ENCODE measurements at places on chromosomes 11 and 22. TPM values are rescaled to one million over a fixed set of nuclear protein-coding genes. Genes with fewer than 3 reads are reported as not detected.
A peak's percentile ranks its signal among the peaks of the same experiment; 100 is the strongest.

Gene ADAMTS15
- total RNA-seq: 22.9 TPM

Gene PDGFD
- total RNA-seq: 10.9 TPM

Gene PARVG
- 2.8 TPM for total RNA-seq

Gene PANX3
- not detected for total RNA-seq

Gene NCR3LG1
- total RNA-seq: 0.80 TPM

Gene FZD4
- 26.5 TPM for total RNA-seq

DNA sequence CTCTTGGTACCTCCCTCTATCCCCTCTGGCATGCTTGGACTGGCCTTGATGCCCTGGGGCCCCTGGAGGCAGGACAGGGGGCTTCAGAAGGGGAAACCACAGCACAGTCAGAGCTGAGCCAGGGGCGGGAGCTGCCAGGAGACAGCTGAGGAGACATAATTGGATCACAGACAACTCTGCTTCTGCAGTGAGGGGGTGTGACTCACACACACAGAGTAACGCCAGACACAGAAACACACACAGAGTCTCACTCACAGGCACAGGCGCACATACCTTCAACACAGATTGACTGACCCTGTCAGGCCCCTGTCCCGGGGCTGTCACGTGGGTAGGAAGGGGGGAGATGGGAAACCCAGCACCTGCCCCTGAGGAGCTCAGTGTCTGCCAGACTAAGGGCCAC lies 20.6 kb downstream of the STARD10 start:
- no peaks in the 10 kb centered on the region for H3K27me3 ChIP-seq
- H3K36me3 ChIP-seq: no peaks in the 10 kb centered on the region

DNA sequence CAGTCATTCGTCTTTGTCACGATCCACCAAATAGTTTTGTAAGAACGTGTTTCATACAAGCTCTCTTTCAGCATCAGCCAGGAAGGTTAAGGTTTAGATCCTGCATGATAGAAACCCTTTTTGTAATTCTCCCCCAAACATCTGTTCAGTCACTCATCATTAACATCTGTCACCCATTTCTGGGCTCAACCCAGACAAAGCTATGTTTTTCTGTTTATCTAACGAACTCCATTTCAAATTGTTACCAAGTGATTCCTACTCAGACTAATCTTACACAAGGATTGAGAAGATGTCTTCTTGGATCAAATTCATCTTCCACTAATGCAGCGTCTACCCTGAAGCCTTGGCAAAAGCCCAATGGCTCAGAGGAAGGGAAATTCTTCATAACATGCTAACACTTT lies 58.8 kb downstream of the FZD4 start:
- no peaks in the 10 kb centered on the region for H3K36me3 ChIP-seq
- no peak overlapping the region for H3K4me3 ChIP-seq
- no peaks in the 10 kb centered on the region for H3K27me3 ChIP-seq
- H3K4me1 ChIP-seq: peaks cover 6% of the 10 kb centered on the region
- no peak overlapping the region for H3K27ac ChIP-seq

DNA sequence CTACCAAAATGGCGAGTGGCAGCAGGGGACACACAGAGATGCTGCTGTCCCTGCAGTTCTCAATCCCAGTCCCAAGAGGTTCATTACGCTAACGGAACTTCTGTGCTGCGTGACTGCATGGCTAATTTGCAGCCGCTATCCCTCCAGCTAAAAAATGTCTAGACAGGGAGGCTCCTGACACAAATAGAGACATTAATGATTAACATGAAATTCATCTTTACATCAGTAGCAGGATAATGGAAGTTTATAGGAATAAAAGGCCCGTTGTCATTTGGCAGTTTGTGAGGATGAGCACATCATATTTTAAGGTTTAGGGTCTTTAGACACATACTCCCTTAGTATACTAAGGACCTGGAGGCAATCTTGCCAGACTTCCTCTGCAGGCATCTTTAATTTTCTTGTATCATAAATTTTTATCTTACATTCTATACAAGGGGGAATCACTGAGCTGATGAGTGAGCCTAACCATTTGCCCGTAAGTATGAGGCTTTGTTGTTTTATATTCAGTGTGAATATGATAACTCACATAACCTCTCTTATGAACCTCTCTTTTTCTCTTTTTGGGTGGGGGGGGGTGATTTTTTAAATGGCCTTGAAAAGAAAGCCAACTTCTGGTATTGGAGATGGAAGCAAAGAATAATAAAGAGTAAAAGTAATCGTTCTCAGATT lies 99.8 kb upstream of the OR9G4 start:
- no peak overlapping the region for H3K27ac ChIP-seq
- H3K36me3 ChIP-seq: no peaks in the 10 kb centered on the region
- no peak overlapping the region for H3K4me3 ChIP-seq
- DNase-seq: no peak
- peaks cover 13% of the 10 kb centered on the region for H3K27me3 ChIP-seq

- no peak for DNase-seq
- no peak overlapping the region for H3K4me3 ChIP-seq
- H3K4me1 ChIP-seq: peaks cover 44% of the 10 kb centered on the region
- peak overlapping the region; percentile 35 for H3K27ac ChIP-seq
Observed at GRCh38 chr11:11349106-11349825, 3.8 kb downstream of the CSNK2A3 start.

GRCh38 chr11:21986361-21986760 lies 206.5 kb upstream of the ANO5 start:
- no peaks in the 10 kb centered on the region for H3K4me1 ChIP-seq
- no peaks in the 10 kb centered on the region for H3K36me3 ChIP-seq
- H3K4me3 ChIP-seq: no peak overlapping the region
- no peak overlapping the region for H3K27ac ChIP-seq

DNA sequence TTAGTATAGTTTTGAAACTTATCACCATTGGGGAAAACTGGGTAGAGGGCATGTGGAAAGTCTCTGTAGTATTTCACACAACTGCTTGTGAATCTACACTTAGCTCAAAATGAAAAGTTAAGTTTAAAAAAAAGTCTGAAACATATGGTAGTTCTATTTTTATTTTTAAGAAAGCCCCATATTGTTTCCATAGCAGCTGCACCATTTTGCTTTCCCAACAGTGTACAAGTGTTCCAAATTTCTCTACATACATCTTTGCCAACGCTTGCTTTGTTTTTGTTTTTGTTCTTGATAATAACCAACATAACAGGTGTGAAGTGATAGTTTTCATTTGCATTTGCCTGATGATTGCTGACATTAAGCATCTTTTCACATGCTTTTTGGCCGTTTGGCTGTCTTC lies 445.2 kb downstream of the FAM181B start:
- no peaks in the 10 kb centered on the region for H3K36me3 ChIP-seq
- no peak overlapping the region for H3K27ac ChIP-seq
- no peaks in the 10 kb centered on the region for H3K27me3 ChIP-seq
- DNase-seq: no peak
- no peaks in the 10 kb centered on the region for H3K4me1 ChIP-seq

DNA sequence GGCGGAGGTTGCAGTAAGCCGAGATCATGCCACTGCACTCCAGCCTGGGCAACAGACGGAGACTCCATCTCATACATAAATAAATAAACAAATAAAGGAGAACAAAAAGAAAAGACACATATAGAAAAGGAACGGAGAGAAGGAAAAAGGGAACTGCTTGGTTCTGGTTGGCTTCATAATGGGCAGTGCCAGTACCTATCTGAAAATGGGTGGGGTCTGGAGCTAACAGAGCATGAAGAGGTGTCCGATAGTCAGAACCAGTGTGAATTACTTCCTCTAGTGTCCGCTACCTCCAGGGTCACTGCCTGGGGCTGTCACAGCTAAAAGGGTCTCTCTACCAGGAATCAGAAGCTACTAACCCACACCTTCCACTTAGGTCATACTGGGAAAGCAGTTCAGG lies 27.2 kb upstream of the TTC28 start:
- H3K27ac ChIP-seq: no peak overlapping the region
- H3K4me1 ChIP-seq: peaks cover 22% of the 10 kb centered on the region
- no peak for DNase-seq
- H3K4me3 ChIP-seq: no peak overlapping the region

DNA sequence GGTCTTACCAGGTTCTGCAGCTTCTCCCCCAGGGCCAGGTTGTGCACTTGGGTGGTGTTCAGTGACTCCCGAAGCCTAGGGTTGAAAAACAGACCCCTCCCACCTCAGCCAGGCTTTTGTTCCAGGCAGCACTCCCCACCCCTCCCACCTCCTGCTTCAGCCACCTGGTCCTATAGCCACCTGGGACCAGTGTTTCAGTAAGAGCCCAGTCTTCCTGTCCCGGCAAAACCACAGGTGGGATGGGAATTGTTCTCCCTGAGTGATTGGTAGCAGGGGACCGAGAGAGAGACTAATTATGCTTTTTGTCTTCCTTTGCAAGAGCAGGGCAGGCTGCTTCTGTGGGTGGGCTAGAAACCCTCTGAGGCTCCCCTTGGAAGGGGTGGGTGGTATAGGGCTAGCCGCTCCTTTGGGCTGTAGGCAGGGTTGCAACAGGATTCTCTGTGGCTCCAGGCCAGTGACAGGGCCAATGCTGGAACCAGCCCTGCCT lies 8.5 kb upstream of the NAALADL1 start:
- H3K36me3 ChIP-seq: no peaks in the 10 kb centered on the region
- H3K27me3 ChIP-seq: no peaks in the 10 kb centered on the region
- no peak overlapping the region for H3K27ac ChIP-seq
- no peak overlapping the region for H3K4me3 ChIP-seq
- H3K4me1 ChIP-seq: no peaks in the 10 kb centered on the region

DNA sequence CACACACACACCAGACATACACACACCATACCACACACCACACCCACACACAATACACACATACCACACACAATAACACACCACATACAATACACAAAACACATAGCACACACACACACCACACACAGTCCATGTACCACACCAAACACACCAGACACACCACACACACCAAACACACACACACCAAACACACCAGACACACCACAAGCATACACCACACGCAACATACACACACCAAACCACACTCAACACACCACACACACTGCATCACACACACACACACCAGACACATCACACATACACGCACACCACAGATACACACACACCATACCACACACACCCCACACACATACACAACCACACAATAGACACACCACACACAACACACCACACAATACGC lies 54.8 kb downstream of the IGSF9B start:
- no peak for DNase-seq
- no peaks in the 10 kb centered on the region for H3K27me3 ChIP-seq
- H3K36me3 ChIP-seq: peaks cover 12% of the 10 kb centered on the region
- no peak overlapping the region for H3K27ac ChIP-seq

GRCh38 chr11:66239998-66240780 lies 28.2 kb upstream of the RAB1B start:
- no peaks in the 10 kb centered on the region for H3K27me3 ChIP-seq
- H3K4me1 ChIP-seq: peaks cover 14% of the 10 kb centered on the region
- DNase-seq: no peak
- peaks cover 72% of the 10 kb centered on the region for H3K36me3 ChIP-seq
- no peak overlapping the region for H3K4me3 ChIP-seq

GRCh38 chr11:13229136-13229535 lies 48.5 kb upstream of the BMAL1 start:
- peaks cover 14% of the 10 kb centered on the region for H3K27me3 ChIP-seq
- no peak for DNase-seq
- no peak overlapping the region for H3K4me3 ChIP-seq
- H3K27ac ChIP-seq: no peak overlapping the region

DNA sequence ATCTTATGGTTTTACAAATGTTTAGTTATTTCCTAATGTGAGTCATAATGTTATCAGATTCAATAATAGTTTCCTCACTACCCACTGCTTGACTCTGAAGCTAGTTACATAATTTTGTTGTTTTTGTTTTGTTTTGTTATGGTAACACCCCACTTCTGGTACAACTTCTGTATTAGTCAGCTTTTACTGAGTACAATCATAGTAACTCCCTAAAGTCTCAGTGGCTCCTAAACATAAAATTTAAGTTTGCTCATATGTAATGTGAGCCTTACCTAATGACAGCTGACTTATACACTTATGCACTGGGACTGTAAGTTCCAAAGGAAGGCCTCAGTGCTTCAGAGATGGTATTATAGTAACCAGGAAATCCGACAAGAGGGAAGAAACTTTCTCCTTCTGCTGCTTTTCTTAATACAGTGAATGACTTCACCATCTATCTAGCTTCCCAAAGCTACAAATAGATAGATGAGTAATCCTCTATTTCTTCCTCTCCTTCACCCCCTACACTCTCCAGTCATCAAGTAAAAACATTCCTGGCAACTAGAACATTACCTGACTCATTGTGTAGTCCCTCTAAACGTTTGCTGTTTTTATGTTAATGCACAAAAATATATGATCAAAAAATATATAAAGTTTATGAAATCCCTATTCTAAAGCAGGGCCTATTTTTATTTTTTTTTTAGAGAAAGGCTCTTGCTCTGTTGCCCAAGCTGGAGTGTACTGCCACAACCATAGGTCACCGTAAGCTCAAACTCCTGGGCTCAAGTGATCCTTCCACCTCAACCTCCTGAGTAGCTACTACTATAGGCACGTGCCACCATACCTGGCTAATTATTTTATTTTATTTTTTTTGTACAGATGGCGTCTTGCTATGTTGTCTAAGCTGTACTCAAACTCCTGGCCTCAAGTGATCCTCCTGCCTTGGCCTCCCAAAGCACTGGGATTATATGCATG lies 563.0 kb downstream of the SOX6 start:
- no peaks in the 10 kb centered on the region for H3K4me1 ChIP-seq
- no peaks in the 10 kb centered on the region for H3K27me3 ChIP-seq

DNA sequence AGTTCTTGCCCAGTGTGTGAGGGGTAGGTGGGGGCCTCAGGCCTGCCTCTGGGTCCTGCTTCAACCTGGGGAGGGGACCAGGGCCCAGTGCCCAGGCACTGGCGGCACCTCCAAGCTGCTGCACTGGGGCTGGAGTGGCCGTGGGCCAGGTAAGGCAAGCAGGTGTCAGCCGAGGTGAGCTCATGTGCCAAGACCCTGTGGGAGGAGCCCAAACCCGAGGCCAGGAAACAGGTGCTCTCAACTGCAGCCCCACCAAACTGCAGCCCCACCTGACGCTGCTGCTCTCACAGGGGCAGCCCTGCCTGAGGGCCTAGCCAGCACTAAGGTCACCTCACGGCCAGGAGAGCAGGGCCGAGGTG lies 18.1 kb upstream of the GNB1L start:
- H3K4me3 ChIP-seq: no peak overlapping the region
- no peaks in the 10 kb centered on the region for H3K27me3 ChIP-seq
- H3K36me3 ChIP-seq: no peaks in the 10 kb centered on the region
- peaks cover 23% of the 10 kb centered on the region for H3K4me1 ChIP-seq
- DNase-seq: no peak
- H3K27ac ChIP-seq: no peak overlapping the region
